PC-3 (cell line): ENCODE measurements at places on chromosomes 5 and 9. TPM values are rescaled to one million over a fixed set of nuclear protein-coding genes. Genes with fewer than 3 reads are reported as not detected.

The GLE1 gene
- 27.0 and 39.0 TPM in 2 replicates for total RNA-seq

GRCh38 chr5:32095261-32095671 is 78.9 kb downstream of the GOLPH3 start:
- no peak overlapping the region for H3K27ac ChIP-seq
- DNase-seq, result no peak
- H3K27me3 ChIP-seq, result no peaks in the 10 kb centered on the region
- H3K36me3 ChIP-seq, result no peaks in the 10 kb centered on the region

The C9orf153 gene
- total RNA-seq, result 1.9 TPM in 1 of 2 replicates, not detected in the other

DNA sequence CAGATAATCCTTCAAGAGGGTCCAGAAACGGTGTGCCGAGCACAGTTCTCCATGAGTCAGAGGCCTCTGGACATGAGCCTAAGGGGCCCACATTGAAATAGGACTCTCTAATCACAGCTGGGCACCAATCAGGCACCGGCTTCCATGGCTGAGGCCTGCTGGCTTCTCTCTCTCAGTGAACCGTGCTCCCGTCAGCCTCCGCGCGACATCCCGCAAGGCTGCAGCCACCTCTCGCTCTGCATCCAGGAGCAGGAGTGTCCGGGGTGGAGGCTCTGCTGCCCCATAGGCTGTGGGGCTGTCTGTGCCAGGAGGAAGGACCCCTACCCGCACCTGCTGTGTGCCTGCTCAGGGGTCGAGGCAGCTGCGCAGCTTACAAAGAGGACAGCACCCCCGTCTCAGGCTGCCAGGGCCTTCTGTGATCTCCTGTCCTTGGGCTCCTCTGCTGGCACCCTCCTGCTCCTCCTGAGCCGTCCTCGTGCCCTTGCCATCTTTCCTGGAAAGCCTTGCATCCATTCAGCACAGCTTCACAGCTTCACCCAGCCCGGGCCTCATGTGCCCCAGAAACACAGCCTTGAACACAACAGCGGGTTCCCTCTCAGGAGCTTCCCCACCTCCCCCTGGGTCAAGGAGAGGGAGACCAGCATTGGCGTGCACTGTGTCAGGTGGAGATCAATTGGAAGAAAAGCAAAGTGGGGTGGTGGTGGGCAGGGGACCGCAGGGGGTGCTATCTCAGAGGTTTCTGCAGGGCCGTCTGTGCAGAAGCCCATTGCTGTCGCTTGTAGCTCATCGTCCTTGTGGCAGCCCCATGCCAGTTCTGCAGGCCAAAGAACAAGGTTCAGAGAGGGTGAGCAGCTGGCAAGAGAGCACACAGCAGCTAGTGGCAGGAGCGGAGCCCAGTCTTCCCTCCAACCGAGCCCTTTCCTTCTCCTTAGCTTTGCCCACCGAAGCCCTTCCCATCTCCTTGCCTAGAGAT is 22.8 kb upstream of the FCN1 start:
- DNase-seq, result no peak
- no peak overlapping the region for H3K4me3 ChIP-seq
- H3K27ac ChIP-seq, result no peak overlapping the region
- peaks cover 35% of the 10 kb centered on the region for H3K27me3 ChIP-seq
- no peaks in the 10 kb centered on the region for H3K36me3 ChIP-seq

The KCNN2 gene
- 0.07 TPM in 1 of 2 replicates, not detected in the other for total RNA-seq

The SCGB3A2 gene
- 0.51 TPM in 1 of 2 replicates, not detected in the other for total RNA-seq

The DND1 gene
- total RNA-seq, result 0.75 and 1.1 TPM in 2 replicates
